ENCODE measurements at places on chromosomes 16 and 17.
A peak's percentile ranks its signal among the peaks of the same experiment; 100 is the strongest.

DNA sequence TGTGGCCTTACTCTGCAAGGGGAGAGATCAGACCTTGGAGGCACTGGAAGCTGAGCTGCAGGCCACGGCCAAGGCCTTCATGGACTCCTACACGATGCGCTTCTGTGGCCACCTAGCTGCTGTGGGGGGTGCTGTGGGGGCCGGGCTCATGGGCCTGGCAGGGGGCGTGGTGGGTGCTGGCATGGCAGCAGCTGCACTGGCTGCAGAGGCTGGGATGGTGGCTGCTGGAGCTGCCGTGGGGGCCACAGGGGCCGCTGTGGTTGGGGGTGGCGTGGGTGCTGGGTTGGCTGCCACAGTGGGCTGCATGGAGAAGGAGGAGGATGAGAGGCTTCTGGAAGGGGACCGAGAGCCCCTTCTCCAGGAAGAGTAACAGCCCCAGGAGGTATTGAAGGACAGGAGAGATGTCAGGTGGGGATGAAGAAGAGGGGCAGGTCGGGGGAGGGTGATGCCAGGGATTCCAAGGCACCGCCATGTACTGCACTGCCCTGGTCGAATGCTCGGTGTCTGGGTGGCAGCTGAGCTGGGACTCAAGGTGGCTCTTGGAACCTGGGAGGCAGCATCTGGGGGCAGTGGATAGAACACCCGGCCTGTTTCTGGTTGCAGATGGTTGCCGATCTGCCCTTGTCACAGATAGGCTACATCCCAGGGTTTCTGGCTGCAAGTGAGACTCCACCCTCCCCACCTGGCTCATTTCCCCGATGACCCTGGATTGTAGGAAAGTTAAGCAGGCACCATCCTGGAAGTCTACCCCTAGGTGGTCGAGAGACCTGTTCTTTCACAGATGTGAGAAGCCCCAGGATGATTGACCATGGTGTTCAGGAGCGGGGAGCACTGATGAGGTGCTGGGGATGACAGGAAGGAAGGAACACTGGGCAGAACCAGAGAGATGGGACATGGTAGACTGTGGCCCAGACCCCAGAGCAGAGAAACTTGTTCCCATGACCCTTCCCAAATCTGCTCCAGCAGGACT lies 5.1 kb downstream of the RNF112 start:
- no peak for DNase-seq

DNA sequence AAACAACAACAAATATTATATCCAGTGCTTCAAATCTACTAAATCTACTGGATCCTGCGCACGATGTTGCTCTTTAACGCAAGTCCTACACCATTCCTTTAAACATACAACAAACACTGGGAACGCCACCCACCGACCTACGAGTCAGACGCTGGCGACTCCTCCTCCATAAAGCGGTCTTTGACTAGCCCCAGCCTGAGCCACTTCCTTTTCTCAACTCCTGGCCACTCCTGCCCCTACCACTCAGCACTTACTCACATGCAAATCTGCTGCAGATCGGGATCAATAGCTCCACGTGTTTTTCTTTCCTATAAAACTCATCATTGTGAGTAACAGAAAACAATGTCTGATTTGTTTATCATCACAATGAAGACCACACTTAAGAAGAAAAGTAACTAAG lies 32.8 kb upstream of the MNT start:
- DNase-seq, result no peak

DNA sequence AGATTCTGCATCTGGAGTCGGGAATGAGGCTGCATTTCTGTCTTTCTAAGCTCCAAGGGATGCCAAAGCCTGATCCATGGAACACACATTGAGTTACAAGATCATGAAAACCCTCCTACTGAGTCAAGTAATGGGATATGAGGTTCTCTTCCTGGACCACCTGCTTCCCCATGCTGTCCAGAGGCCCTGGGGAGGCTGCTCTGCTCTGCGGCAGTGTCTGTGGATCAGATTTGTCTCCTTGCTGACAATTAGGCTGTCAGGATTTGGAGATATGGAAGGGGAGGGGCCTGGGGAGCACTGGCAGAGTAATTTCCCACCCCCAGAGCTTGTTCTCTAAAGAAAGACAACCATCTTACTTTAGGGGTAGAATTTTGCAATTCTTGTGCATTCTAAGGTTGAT lies 33.0 kb downstream of the C16orf95 start:
- no peak for DNase-seq

- peak; percentile 67 for DNase-seq
These were observed 9.4 kb downstream of the RPL19 start for GRCh38 chr17:39209317-39210092.

- DNase-seq, result no peak
These were observed 22.3 kb upstream of the PABPN1L start for GRCh38 chr16:88888461-88889387.

- no peak for DNase-seq
These were observed 113.2 kb downstream of the MSI2 start for GRCh38 chr17:57369509-57369945.

DNA sequence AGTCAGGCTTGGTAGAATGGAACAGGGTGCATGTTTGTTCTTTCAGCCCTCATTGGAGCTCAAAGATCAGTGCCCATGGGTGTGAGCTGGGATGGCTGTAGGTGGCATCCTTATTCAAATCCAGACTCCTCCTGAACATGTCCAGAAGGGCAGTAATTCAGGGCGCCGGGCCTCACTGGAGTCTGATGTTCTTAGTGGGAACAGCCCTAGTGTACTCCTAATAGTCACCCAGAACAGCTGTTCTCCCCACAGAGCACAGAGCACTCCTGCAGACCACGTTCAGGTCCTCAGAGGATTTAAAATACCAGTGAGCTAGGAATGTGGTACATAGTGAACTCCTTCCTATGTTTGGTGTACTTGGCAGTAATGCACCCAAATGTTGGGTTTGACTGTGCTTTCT lies 96.2 kb downstream of the BANP start:
- no peak for DNase-seq

DNA sequence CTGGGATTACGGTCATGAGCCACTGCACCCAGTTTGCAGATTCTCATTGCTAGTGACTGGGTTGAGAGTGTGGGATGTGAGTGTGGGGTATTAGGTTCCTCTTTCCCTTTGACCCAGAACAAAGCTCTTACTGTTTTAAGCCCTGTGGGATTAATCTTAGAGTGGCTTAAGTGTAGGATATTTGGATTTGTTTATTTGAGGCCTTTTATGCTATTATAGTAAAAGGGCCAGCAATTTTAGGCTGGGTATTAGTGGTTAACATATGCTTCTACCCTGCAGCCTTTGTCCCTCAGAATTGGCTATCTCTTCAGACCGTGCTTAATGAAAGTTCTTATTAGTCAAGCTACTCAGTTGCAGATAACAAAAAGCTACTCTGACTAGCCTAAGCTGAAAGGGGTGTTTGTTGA lies 3.2 kb downstream of the SGF29 start:
- DNase-seq, result no peak

DNA sequence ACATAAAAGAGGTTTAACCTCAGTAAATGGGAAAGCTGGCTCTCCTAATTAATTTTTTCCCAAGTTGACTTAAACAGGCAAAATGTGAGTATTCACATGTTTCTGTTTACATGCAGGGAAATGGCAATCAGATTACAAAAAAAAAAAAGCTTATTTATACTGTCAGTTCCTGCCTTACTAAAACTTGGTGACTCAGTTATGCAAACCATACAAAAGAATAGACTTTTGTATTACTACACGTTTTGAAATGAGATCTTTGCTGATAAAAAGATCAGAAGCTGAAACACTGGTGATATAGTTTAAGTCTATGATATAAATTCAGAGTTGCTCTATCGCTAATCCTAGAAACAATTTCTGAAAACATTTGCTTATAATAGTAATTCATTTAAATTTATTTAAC lies 9.4 kb upstream of the KCNJ2 start:
- no peak for DNase-seq

DNA sequence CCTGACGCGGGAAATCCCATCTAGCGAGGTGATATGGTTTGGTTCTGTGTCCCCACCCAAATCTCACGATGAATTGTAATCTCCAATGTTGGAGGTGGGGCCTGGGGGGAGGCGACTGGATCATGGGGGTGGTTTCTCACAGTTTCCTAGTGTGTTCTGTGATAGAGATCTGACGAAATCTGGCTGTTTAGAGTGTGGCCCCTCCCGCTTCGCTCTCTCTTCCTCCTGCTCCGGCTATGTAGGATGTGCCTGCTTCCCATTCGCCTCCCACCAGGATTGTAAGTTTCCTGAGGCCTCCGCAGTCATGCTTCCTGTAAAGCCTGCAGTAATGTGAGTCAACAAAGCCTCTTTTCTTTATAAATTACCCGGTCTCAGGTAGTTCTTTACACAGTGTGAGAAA lies 31.6 kb downstream of the IFT140 start:
- DNase-seq, result no peak
